CD8-positive, alpha-beta memory T cell (primary cell): ENCODE measurements at places on chromosomes 1 and 21. TPM values are rescaled to one million over a fixed set of nuclear protein-coding genes. Genes with fewer than 3 reads are reported as not detected.

The PALMD gene
- not detected for total RNA-seq

The CNTN2 gene
- not detected for total RNA-seq

The FBXO44 gene
- 14.2 TPM for total RNA-seq

The SH3BGR gene
- total RNA-seq: 5.8 TPM

The PRELP gene
- total RNA-seq: not detected

The RNU1-3 gene
- total RNA-seq: 1,293 TPM

The GPR52 gene
- 1.7 TPM for total RNA-seq

The SIPA1L2 gene
- total RNA-seq: 10.0 TPM

The ENSA gene
- 249 TPM for total RNA-seq

The OR2M3 gene
- not detected for total RNA-seq

The NHLH1 gene
- total RNA-seq: 0.38 TPM

The S1PR1 gene
- 118 TPM for total RNA-seq

The GJC2 gene
- 1.1 TPM for total RNA-seq

The STK40 gene
- 56.8 TPM for total RNA-seq

The GSTM1 gene
- not detected for total RNA-seq
